CD8-positive, alpha-beta memory T cell (primary cell): ENCODE measurements at places on chromosomes 5 and 9. TPM values are rescaled to one million over a fixed set of nuclear protein-coding genes. Genes with fewer than 3 reads are reported as not detected.

TERT gene
- 2.5 TPM for total RNA-seq

PCDHA9 gene
- not detected for total RNA-seq

KCTD16 gene
- total RNA-seq: 0.09 TPM

DOCK2 gene
- 155 TPM for total RNA-seq

SH2D3C gene
- 13.9 TPM for total RNA-seq

RLN1 gene
- 0.31 TPM for total RNA-seq

ADAMTSL2 gene
- not detected for total RNA-seq

GTF2H2C gene
- 59.7 TPM for total RNA-seq

CCDC180 gene
- total RNA-seq: 1.6 TPM

PCDHB9 gene
- total RNA-seq: not detected

TXN gene
- total RNA-seq: 471 TPM

STOML2 gene
- 258 TPM for total RNA-seq

TLR4 gene
- total RNA-seq: 0.51 TPM

CATSPER3 gene
- 0.29 TPM for total RNA-seq

NIPAL4 gene
- 1.1 TPM for total RNA-seq

PCDHGA12 gene
- 0.09 TPM for total RNA-seq

EIF4E1B gene
- not detected for total RNA-seq

ACER2 gene
- total RNA-seq: 2.7 TPM

SPARC gene
- 0.22 TPM for total RNA-seq

ZBED3 gene
- 1.5 TPM for total RNA-seq

TMOD1 gene
- 1.5 TPM for total RNA-seq

NADK2 gene
- total RNA-seq: 24.3 TPM

TLE1 gene
- total RNA-seq: 0.33 TPM

NMUR2 gene
- not detected for total RNA-seq

CAMLG gene
- total RNA-seq: 23.6 TPM

PCDHB4 gene
- not detected for total RNA-seq

ACOT12 gene
- not detected for total RNA-seq

SLC36A2 gene
- total RNA-seq: not detected

PPP3R2 gene
- not detected for total RNA-seq
